ENCODE measurements at places on chromosomes 5 and 9. TPM values are rescaled to one million over a fixed set of nuclear protein-coding genes. Genes with fewer than 3 reads are reported as not detected.

GRCh38 chr5:121762426-121762825, 89.3 kb upstream of the FTMT start:
- no peaks in the 10 kb centered on the region for H3K36me3 ChIP-seq
- peak; percentile 53 for DNase-seq
- no peaks in the 10 kb centered on the region for H3K27me3 ChIP-seq
- peaks cover 20% of the 10 kb centered on the region for H3K4me1 ChIP-seq
- H3K27ac ChIP-seq: no peak overlapping the region

DNA sequence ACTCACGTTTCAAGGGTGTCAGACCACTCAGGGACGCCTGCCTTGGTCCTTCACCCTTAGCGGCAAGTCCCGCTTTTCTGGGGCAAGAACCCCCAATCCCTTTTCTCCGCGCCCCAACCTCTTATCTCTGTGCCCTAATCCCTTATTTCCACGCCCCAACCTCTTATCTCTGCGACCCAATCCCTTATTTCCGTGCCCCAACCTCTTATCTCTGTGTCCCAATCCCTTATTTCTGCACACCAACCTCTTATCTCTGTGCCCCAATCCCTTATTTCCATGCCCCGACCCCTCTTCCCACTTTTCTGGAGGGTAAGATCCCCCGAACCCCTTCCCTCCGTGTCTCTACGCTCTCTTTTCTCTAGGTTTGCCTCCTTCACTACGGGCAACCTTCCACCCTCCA, 139.4 kb downstream of the DAB2IP start:
- H3K4me1 ChIP-seq: no peaks in the 10 kb centered on the region
- no peaks in the 10 kb centered on the region for H3K27me3 ChIP-seq
- no peak overlapping the region for H3K4me3 ChIP-seq
- no peak for DNase-seq

GRCh38 chr9:99216073-99216472, 5.7 kb downstream of the ALG2 start:
- 0 out of 2 replicates have a peak, but pooled peaks cover 7% of the 10 kb centered on the region for H3K4me1 ChIP-seq
- H3K27ac ChIP-seq: no peak overlapping the region
- H3K27me3 ChIP-seq: no peaks in the 10 kb centered on the region
- H3K4me3 ChIP-seq: no peak overlapping the region
- no peak for DNase-seq

GRCh38 chr9:124412228-124412575, 3.0 kb downstream of the PSMB7 start:
- no peak overlapping the region for H3K4me3 ChIP-seq
- peaks cover 10% of the 10 kb centered on the region for H3K4me1 ChIP-seq
- peaks cover 2% of the 10 kb centered on the region for H3K36me3 ChIP-seq
- H3K27ac ChIP-seq: no peak overlapping the region
- no peaks in the 10 kb centered on the region for H3K27me3 ChIP-seq

DNA sequence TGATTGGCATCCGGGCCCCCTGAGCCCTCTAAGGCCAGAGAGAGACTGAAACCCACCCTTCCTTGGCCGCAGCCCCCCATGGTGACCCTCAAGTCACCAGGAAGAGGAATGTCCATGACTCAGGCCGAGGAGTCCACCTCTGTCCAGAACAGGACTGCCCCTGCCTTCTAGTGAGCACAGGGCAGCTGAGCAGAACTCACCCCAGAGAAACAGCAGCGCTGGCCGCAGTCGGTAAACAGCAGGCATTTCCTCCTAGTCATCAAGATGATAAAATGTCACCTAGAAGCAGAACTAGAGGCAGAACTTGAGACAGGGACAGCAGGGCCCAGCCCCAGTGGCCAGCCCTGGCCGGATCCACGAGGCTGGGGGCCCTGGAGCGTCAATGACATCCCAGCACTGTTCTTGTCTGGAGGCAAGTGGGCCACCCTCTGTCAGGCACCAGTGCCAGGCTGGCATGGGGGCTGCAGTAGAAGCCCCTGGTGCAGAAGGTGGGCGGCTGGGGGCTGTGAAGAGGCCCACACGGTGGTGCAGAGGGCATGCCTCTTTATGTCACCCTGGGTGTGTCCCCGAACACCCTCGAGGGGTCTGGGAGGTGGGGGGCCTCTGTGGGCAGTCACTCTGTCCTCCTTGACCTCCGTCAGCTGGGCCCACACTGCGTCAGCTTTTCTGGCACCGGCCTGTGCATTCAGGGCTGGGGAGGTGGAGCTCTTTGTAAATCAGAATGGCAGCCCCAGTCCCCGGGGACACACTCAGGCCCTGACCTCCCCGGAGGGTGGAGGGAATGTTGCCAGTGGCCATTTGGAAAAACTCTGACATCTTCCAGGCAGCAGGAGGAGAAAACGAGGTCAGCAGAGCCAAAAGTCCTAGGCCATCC, 83.0 kb downstream of the NTNG2 start:
- H3K27me3 ChIP-seq: no peaks in the 10 kb centered on the region
- H3K4me3 ChIP-seq: no peak overlapping the region
- DNase-seq: no peak
- no peak overlapping the region for H3K27ac ChIP-seq
- H3K4me1 ChIP-seq: peaks cover 5% of the 10 kb centered on the region
- no peaks in the 10 kb centered on the region for H3K36me3 ChIP-seq

- no peak overlapping the region for H3K27ac ChIP-seq
- no peaks in the 10 kb centered on the region for H3K27me3 ChIP-seq
- no peaks in the 10 kb centered on the region for H3K36me3 ChIP-seq
- no peak for DNase-seq
- no peaks in the 10 kb centered on the region for H3K4me1 ChIP-seq
- no peak overlapping the region for H3K4me3 ChIP-seq
Observed at GRCh38 chr5:1751026-1751863, 48.4 kb downstream of the MRPL36 start.

DNA sequence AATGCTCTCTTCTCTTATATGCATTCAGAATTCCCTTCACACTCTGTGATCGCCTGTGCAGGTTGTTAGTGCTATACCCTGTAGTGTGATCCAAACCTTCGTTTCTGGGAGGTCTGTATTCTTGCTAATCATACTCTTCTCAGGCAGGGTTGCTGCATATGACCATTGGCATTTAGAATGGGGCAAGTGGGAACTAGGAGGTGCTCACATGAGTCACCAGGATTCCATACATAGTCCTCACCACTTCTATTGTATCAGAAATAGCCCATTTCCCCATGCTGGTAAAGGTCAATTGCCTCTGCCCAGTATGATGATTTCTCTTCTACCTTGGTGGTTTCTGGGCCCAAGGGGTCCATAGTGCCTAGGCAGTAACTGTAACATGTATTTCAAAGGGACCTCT, 443.5 kb upstream of the CDH6 start:
- no peak overlapping the region for H3K4me3 ChIP-seq
- DNase-seq: no peak
- no peaks in the 10 kb centered on the region for H3K27me3 ChIP-seq
- H3K4me1 ChIP-seq: no peaks in the 10 kb centered on the region
- no peak overlapping the region for H3K27ac ChIP-seq
- no peaks in the 10 kb centered on the region for H3K36me3 ChIP-seq

- H3K4me1 ChIP-seq: no peaks in the 10 kb centered on the region
- peak; percentile 56 for DNase-seq
- no peaks in the 10 kb centered on the region for H3K27me3 ChIP-seq
- H3K27ac ChIP-seq: no peak overlapping the region
- no peak overlapping the region for H3K4me3 ChIP-seq
Observed at GRCh38 chr5:148687427-148687826, 33.1 kb upstream of the HTR4 start.

DNA sequence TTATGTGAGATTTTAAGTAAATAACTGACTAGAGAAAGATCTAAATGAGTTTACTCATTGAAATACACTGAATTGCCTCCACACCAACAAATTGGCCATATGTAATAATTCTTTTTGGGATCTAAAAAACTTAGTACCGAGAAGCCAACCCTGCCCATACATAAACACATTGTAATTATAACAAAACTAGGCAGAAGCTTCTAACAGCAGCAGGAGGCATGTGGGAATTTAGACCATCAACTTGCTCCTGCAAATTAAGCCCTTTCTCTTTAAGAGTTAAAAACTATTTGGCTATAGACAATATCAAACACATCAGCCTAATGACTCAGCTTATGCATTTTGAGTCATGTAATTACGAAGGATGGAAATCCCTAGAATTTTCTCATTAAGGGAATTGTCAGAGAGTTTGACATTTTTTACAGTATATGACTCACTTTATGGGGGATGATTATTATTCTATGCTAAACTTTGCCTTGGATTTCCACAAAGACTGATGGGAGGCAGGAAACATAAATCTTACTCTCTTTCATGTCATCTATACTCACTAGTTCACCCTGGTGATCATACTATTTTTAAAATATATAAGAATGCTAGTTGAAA, 1.0 kb downstream of the IL7R start:
- H3K4me1 ChIP-seq: no peaks in the 10 kb centered on the region
- no peak for DNase-seq
- H3K27me3 ChIP-seq: no peaks in the 10 kb centered on the region
- no peak overlapping the region for H3K27ac ChIP-seq
- no peaks in the 10 kb centered on the region for H3K36me3 ChIP-seq

- no peaks in the 10 kb centered on the region for H3K36me3 ChIP-seq
- no peak overlapping the region for H3K27ac ChIP-seq
- no peak overlapping the region for H3K4me3 ChIP-seq
- H3K27me3 ChIP-seq: no peaks in the 10 kb centered on the region
- no peak for DNase-seq
Observed at GRCh38 chr5:10167806-10168205, 81.9 kb downstream of the ATPSCKMT start.

GRCh38 chr5:96280946-96281393, 152.1 kb downstream of the PCSK1 start:
- H3K4me1 ChIP-seq: no peaks in the 10 kb centered on the region
- H3K27ac ChIP-seq: no peak overlapping the region
- no peak overlapping the region for H3K4me3 ChIP-seq
- no peaks in the 10 kb centered on the region for H3K27me3 ChIP-seq
- no peaks in the 10 kb centered on the region for H3K36me3 ChIP-seq
- DNase-seq: no peak

DNA sequence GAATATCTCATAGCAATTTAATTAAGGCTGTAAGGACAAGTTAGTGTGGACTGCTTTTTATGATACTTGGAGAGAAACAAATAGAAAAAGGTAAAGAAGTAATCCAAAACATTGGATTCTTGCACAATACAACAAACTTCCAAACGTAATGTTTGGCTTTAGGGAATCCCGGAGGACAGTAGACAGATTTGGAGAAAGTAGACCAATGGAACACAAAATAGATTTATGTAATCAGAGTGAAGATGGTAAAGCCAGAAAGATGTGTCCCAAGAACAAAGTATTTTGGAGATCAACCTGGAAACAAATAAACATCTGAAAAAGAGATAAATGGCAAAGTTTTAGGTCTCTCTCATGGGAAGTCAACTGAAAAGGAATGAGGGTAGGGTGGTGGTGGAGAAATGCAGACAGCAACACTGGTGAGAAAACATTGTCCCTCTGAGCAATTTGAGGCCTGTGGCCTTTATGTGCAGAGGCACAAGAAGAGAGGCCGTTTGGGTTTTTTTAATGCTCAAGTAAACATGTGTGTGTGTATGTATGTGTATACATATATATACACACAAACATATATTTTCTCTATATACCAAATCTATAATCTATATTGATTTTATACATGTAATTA, 620.6 kb downstream of the PDE4D start:
- no peaks in the 10 kb centered on the region for H3K27me3 ChIP-seq
- no peak for DNase-seq
- H3K36me3 ChIP-seq: no peaks in the 10 kb centered on the region
- no peak overlapping the region for H3K27ac ChIP-seq

GRCh38 chr9:110180511-110181434, 27.2 kb downstream of the C9orf152 start:
- H3K27ac ChIP-seq: no peak overlapping the region
- no peaks in the 10 kb centered on the region for H3K4me1 ChIP-seq
- no peak overlapping the region for H3K4me3 ChIP-seq
- H3K27me3 ChIP-seq: no peaks in the 10 kb centered on the region
- no peak for DNase-seq

DNA sequence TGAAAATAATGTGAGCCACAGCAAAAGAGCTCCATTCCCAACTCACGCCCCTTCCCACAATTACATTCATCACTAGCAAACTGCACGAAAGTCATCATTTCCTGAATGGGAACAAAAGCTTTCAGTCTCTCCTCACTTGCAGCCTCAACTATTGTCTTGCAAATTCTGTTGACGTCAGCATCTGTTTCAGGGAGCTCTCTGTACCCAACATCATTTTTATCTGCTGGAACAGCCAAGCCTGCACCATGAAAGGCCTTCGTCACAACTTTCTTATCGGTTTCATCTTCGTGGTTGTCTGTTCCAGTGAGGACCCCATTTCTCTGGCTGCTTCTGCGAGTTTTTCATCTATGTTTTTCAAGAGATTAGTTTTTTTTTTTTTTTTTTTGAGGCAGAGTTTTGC, 14.3 kb upstream of the RNF130 start:
- H3K4me3 ChIP-seq: no peak overlapping the region
- DNase-seq: no peak
- peaks cover 13% of the 10 kb centered on the region for H3K4me1 ChIP-seq
- no peaks in the 10 kb centered on the region for H3K27me3 ChIP-seq
- no peak overlapping the region for H3K27ac ChIP-seq

- no peak overlapping the region for H3K4me3 ChIP-seq
- H3K27me3 ChIP-seq: no peaks in the 10 kb centered on the region
- H3K27ac ChIP-seq: no peak overlapping the region
- no peaks in the 10 kb centered on the region for H3K36me3 ChIP-seq
- no peak for DNase-seq
- H3K4me1 ChIP-seq: no peaks in the 10 kb centered on the region
Observed at GRCh38 chr5:126056352-126056751, 366.9 kb upstream of the GRAMD2B start.

DNA sequence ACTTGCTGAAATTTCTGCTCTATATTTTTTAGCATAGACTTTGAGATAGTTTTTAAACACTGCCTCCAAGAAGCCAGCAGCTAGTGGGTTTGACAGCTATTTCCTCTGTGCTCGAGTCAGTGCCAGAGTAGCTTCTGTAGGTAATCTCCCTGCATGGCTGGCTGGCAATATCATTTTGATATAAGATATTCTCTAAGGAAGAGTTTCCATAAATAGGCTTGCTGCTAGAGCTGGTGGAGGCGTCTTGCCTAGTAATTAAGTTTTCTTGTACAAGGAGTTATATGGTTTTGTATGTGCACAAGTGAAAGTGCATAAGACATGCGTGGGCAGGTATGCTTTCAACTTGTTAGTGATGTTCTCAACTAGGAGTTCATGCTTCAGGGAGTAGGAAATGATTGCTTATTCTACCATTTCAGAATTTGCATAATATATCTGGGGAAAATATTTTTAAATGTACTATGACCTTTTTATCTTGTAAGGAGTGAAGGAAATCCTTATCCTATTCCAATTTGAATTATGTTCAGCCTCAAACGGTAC, 74.1 kb upstream of the CCL21 start:
- no peak overlapping the region for H3K27ac ChIP-seq
- no peaks in the 10 kb centered on the region for H3K4me1 ChIP-seq
- DNase-seq: no peak
- no peak overlapping the region for H3K4me3 ChIP-seq
- no peaks in the 10 kb centered on the region for H3K36me3 ChIP-seq

ARHGAP26 gene
- 74.6 TPM for total RNA-seq

ORM2 gene
- total RNA-seq: 46.0 TPM

PCDHGB1 gene
- 0.60 TPM for total RNA-seq

IL9 gene
- total RNA-seq: not detected

ZCCHC10 gene
- 32.9 TPM for total RNA-seq

STOM gene
- 33.1 TPM for total RNA-seq

SPINK13 gene
- not detected for total RNA-seq

MIGA2 gene
- total RNA-seq: 34.8 TPM

EXOSC3 gene
- total RNA-seq: 60.3 TPM

CYLC2 gene
- not detected for total RNA-seq

BTNL8 gene
- total RNA-seq: 7.3 TPM

ARHGEF37 gene
- total RNA-seq: 0.70 TPM

PCDHGA2 gene
- total RNA-seq: 0.20 TPM

EHMT1 gene
- 92.3 TPM for total RNA-seq

CENPK gene
- 56.4 TPM for total RNA-seq

Data from Caco-2 (cell line).